ENCODE measurements at places on chromosomes 12 and 14.

- DNase-seq = no peak
Observed at GRCh38 chr12:51951843-51952722, 584 bp downstream of the ACVR1B start.

- no peak for DNase-seq
Observed at GRCh38 chr12:96447256-96447655, 42.1 kb upstream of the CFAP54 start.

DNA sequence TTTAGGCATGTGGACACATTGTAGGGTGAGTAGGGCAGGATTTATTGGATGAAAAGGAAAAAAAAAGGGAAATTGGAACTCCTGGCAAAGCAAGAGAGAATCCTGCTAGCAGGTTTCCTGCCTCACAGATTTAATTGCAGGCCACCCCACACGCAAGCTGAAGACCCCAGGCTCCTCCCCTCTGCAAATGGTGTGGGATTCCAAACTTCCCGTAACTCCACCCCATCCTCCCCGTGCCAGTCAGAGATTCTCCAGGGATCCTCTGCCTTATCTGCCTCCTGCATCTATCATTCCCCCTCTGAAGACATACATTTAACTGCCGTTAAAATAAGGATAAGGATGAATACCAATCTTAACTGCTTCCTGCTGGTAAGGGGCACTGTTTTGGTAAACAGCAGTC is 249.8 kb upstream of the GARIN2 start:
- DNase-seq = no peak

GRCh38 chr14:75306927-75307699 is 28.5 kb downstream of the FOS start:
- DNase-seq = no peak

GRCh38 chr12:15575671-15576541 is 213.3 kb downstream of the EPS8 start:
- DNase-seq = no peak

DNA sequence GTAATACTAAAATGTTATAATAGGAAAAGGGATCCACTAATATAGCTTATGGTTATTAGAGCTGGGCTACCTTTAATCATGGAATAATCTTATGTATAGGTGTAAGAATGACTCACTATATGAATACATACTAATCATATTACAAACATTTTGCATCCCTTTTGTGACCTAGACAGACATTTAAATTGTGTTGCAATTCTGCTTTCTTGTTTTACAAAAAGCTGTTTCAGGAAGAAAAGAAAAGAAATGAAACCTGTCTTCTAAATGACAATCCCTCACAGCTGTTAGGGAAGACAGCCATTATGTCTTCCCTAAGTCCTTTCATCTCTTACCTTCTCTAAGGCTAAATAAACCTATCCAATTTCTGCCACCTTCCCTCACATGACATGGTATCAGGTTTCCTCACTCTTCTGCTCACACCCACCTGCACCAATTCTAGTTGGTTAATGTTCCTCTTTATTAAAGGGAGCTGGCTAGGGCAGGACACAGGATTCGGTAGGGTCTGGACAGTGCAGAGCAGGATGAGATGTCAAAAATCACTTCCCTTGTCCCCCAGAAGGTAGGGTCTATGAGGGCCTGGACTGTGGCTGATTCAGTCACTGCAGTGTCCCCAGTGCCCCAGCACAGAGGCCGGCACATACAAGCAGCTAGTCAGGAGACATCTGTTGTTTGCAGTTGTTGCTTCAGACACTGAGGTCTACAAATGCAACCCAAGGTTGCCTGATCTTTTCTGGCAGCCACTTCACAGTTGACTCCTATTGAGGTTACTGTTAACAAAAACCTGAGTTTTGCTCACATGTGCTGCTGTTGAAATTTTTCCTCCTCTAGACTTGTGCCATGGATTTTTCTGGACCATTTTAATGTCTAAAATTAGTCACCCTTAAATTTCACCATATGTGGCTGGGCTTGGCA is 3.7 kb downstream of the DHRS7 start:
- DNase-seq = no peak

- DNase-seq = no peak
Observed at GRCh38 chr14:90522571-90523191, 125.9 kb downstream of the CALM1 start.

GRCh38 chr14:58563978-58564377 is 73.8 kb upstream of the DACT1 start:
- DNase-seq = no peak

DNA sequence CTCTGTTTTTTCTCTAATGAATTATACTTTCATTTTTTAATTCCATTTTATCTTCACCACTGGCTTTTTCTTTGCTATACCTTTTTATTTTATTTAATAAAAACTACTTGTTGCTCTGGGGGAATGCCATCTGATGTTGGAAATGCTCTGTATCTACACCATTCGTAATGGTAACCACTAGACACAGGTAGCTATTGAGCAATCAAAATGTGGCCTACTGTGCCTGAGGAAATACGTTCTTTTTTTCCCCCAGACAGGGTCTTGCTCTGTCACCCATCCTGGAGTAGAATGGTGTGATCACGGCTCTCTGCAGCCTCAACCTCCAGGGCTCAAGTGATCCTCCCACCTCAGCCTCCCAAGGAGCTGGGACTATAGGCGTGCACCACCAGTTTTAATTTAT is 140.2 kb downstream of the FUT8 start:
- no peak for DNase-seq

DNA sequence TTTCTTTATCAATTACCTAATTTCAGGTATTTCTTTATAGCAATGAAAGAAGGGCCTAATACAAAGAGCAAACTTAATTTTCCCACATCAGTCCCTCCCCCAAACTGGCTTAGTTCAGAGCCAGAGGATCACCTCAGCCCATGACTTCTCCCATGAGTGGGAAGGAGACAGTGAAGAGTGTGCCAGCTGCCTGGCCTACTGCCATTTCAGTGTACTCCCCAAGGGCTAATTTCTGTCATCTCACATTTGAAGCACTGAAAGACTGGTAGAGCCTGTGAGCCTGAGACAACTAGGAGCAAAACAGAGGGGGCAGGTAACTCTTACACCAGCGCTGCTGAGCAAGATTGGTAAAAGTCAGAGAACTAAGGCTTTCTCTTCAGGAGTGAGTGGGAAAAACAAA is 29.1 kb upstream of the ADAM20 start:
- no peak for DNase-seq

- no peak for DNase-seq
Observed at GRCh38 chr14:99581374-99581773, 22.6 kb downstream of the CCDC85C start.

- DNase-seq = no peak
Observed at GRCh38 chr12:81800298-81801148, 41.4 kb upstream of the PPFIA2 start.

Data from GM04504 (cell line).